ENCODE measurements at places on chromosomes 13 and 19. TPM values are rescaled to one million over a fixed set of nuclear protein-coding genes. Genes with fewer than 3 reads are reported as not detected.

The FFAR1 gene
- 0.07 TPM for total RNA-seq

The ZNF85 gene
- 0.24 TPM for total RNA-seq

The APC2 gene
- 1.5 TPM for total RNA-seq

The CD209 gene
- not detected for total RNA-seq

The LCP1 gene
- 0.25 TPM for total RNA-seq

The ZNF208 gene
- not detected for total RNA-seq

Data from A549 treated with Hydrocortisone at 1 μM for 4 hours (cell line).